ENCODE measurements at places on chromosomes 1 and 21. TPM values are rescaled to one million over a fixed set of nuclear protein-coding genes. Genes with fewer than 3 reads are reported as not detected.
A peak's percentile ranks its signal among the peaks of the same experiment; 100 is the strongest.

DNA sequence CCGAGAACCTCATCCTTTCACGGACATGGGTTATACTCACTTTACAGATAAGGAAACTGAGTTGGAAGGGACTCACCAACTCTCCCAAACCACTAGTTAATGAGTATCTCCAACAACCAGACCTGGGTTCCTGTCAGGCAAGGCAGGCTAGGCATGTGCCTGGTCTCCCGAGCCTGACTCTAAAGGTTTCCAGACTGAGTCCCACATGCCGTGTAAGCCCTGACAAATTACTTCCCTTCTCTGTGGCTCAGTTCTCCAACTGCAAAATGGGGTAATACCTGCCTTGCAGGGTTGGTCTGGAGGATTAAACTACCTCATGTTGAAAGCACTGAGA is 34.3 kb downstream of the SSBP3 start:
- H3K27me3 ChIP-seq, result no peaks in the 10 kb centered on the region
- H3K36me3 ChIP-seq, result no peaks in the 10 kb centered on the region
- H3K4me1 ChIP-seq, result peaks cover 9% of the 10 kb centered on the region
- DNase-seq, result no peak

DNA sequence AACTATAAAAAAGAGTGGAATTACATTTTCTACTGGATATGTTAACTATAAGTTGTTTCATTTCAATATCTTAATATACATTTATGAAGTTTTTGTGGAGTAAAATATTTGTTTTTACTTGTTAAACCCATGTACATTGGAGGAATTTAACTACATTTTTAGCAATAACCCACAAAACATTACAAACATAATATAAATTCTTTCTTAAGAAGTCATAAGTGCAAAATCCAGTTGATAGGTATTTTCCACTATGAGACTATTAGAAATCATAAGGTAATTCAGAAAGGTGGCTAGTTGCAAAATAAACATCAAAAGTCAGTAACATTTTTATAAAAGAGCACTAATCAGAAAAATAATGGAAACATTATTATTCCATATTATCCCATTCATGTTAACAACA is 73.9 kb upstream of the RRP15 start:
- no peaks in the 10 kb centered on the region for H3K36me3 ChIP-seq
- H3K4me3 ChIP-seq, result no peak overlapping the region
- no peak overlapping the region for H3K27ac ChIP-seq
- no peaks in the 10 kb centered on the region for H3K4me1 ChIP-seq

DNAJC8 gene
- 79.0 TPM for total RNA-seq

DNA sequence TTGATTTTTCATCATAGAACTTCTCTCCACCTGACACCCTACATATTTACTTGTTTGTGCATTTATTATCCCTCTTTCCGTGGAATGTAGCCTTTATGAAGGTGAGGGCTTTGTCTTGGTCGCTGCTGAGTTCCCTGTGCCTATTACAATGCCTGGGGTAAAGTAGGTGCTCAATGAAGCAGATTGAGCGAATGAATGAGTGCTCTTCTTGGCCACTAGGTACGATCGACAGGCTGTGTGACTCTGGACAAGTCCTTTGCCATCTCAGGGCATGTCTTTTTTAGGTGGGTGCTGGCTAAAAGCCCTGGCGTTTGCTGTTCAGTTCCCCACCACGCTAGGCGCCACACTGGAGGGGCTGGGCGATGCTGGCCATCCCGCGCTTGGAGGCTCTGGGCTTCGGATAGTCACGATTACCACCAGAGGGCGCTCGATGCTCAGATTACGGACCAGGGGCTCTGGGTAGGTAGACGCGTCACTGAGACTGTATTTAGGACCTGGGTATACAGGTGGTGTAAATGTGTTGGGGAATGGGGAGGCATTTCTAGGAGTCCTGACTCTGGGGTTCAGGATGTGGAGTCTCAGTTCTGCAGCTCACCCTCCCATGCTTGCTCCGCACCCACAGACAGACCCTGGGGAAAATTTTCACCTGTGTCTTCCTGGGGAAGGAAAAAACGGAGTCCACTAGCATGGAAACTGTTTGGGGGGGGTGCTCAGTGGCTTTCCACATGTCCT is 71.0 kb upstream of the CSF3R start:
- peaks cover 30% of the 10 kb centered on the region for H3K27me3 ChIP-seq
- H3K27ac ChIP-seq, result no peak overlapping the region
- H3K36me3 ChIP-seq, result no peaks in the 10 kb centered on the region
- no peak overlapping the region for H3K4me3 ChIP-seq
- peak; percentile 73 for DNase-seq

- H3K4me1 ChIP-seq, result no peaks in the 10 kb centered on the region
- no peak overlapping the region for H3K27ac ChIP-seq
- no peak overlapping the region for H3K4me3 ChIP-seq
- no peaks in the 10 kb centered on the region for H3K36me3 ChIP-seq
- no peaks in the 10 kb centered on the region for H3K27me3 ChIP-seq
- DNase-seq, result no peak
These were observed 38.8 kb upstream of the OR2B11 start for GRCh38 chr1:247496581-247497285.

DNA sequence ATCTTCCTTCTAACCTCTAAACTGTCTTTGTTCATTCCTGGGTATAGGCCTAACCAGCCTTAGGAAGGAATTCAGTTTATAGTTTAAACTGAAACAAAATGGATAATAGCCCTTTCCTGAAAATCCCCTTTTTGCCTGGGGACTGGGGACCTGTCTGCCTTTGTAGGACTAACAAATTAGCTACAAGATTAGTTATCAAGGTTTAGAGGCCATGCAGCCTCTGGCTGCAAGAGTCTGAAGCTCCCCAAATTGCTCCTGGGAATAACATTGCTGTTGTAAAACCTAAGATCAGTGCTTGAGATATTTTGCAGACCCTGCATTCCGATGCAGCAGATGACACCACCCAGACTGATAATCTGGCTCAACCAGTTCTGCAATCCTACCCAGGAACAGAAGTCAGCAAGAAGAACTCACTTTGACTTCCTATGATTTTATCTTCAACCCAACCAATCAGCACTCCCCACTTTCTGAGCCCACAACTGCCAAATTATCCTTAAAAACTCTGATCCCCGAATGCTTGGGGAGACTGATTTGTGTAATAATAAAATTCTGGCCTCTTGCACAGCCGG is 96.6 kb upstream of the ETV3 start:
- no peaks in the 10 kb centered on the region for H3K36me3 ChIP-seq
- H3K4me1 ChIP-seq, result no peaks in the 10 kb centered on the region
- no peaks in the 10 kb centered on the region for H3K27me3 ChIP-seq
- H3K4me3 ChIP-seq, result no peak overlapping the region

CD1B gene
- not detected for total RNA-seq

TRIM46 gene
- 2.6 TPM for total RNA-seq

APOBEC4 gene
- not detected for total RNA-seq

DNA sequence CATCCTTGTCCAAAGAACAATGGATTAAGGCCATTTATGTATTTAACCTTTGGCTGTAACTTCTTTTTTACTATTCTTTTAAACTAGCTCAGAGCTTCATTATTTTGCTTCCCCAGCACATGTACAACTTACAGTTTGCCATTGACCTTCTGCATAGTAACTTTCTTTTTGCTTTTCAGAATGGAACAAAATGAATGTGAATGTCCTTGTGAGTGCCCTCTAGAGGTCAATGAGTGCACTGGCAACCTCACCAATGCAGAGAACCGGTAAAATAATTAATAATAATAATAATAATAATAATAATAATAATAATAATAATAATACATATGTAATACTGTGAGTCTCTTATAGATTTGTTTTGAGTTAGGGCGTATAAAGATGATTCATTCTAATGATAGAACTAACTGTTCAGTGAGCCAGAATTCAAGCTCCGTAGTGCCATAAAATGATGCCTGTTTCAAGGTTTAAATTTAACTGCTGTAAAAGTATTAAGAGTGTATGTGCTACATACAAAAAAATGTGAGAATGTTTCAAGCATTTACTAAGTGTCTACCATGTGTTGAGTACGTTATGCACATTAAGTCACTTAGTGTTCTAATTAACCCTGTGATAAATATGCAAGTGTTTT is 69.0 kb upstream of the RAVER2 start:
- peak; percentile 7 for DNase-seq
- no peaks in the 10 kb centered on the region for H3K4me1 ChIP-seq
- H3K27ac ChIP-seq, result no peak overlapping the region
- no peaks in the 10 kb centered on the region for H3K27me3 ChIP-seq
- no peak overlapping the region for H3K4me3 ChIP-seq
- no peaks in the 10 kb centered on the region for H3K36me3 ChIP-seq

GRCh38 chr1:51926171-51926812 is 47.8 kb upstream of the NRDC start:
- no peak overlapping the region for H3K4me3 ChIP-seq
- DNase-seq, result peak; percentile 22
- no peaks in the 10 kb centered on the region for H3K4me1 ChIP-seq
- no peak overlapping the region for H3K27ac ChIP-seq
- no peaks in the 10 kb centered on the region for H3K27me3 ChIP-seq

DNA sequence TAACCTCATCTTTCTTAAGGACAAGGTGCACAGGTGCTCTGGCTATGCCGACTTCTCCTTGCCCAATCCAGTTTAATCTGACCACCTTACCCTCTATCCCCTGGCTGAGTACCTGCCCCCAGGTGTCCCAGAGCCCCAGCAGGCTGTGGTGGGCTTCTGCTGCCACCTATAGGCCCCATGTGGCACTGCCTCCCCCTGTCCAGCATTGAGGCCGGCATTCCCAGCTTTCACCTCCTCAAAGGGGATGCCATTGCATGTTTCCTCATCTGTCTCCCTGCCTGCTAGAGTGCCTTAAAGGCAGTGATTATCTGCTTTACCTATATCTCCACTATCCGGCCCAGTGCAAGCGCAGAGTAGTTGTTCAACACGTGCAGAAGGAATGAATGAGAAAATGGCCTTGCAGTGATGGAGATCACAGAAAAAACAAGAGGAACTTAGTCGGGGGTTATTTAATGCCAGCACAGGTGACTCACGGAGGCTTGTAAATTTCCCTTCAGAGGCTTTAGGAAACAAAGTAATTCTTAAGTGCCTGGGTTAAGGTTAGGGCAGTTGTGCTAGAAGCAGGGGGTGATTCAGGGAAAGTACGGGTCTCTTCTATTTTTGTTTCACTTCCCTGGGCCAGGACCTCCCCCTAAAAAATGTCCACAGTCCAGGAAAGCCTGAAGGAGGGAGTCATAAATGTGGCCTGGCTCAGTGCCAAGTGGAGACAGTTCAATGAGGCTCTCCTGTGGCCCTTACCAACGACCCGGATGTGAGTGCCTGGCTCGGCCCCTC is 131.8 kb upstream of the NGF start:
- H3K4me1 ChIP-seq, result no peaks in the 10 kb centered on the region
- peak; percentile 7 for DNase-seq
- no peak overlapping the region for H3K4me3 ChIP-seq
- no peaks in the 10 kb centered on the region for H3K36me3 ChIP-seq
- no peak overlapping the region for H3K27ac ChIP-seq
- no peaks in the 10 kb centered on the region for H3K27me3 ChIP-seq

All from B cell (primary cell).